Stimulated activated CD4-positive, alpha-beta T cell treated with anti-CD3 and anti-CD28 coated beads, Interleukin-1b, Interleukin-23, amount 100 ng/mL, for 24 hours (primary cell): ENCODE measurements at places on chromosomes 2 and 18.

DNA sequence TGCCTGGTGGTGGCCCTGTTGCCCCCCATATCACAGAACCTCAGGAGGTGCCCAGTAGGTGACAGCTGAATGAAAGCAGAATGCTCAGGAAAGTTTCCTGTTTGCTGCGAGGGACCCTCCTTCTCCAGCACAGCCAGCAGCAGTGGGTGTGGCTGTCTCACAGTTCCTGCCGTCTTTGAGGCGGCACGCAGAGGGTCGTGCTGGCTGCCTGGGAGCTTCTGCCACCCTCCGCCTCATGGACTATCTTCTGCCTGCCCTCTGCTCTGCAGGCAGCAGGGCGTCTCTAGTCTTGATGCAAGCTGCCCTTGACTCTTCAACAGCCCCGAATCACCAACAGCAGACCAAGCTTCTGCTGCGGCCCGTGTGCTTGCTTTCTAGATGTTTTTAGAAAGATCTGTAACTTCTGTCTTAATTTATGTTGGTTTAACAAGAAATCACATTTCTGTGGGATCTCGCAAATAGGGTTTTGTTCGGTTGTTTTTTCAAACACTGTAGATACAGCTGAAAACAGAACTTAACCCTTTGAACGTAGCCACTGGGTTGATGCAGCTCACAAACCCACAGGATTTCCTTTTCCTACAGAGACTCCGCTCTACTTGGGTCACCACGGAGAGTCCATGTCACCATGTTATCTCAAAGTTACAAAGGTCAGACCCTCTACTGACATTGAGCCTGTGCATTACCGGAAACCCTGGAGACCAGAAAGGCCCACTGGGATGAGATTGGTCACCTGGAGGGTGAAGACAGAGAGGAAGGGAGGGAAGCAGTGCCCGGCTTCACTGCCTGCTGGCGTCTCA is 144.9 kb downstream of the ACOXL start:
- DNase-seq, result no peak

DNA sequence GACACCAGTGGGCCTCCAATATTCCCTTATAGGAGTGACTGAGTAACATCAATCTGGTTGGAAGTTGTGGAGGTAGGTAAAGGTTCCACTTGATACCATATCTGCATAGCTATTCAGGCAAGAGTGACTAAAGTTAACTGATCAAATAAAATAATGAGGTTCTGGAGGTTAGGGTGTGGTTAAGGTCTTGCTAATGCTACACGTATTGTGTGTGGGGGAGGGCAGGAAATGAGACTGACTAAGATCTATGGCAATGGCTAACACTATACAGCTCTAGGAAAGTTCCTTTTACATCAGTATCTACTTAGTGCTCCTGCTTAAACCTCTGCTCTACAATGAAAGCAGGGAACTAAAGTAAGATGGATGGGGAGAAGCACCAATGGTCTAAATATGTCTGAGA is 149.1 kb upstream of the MGAT5 start:
- DNase-seq, result no peak

DNA sequence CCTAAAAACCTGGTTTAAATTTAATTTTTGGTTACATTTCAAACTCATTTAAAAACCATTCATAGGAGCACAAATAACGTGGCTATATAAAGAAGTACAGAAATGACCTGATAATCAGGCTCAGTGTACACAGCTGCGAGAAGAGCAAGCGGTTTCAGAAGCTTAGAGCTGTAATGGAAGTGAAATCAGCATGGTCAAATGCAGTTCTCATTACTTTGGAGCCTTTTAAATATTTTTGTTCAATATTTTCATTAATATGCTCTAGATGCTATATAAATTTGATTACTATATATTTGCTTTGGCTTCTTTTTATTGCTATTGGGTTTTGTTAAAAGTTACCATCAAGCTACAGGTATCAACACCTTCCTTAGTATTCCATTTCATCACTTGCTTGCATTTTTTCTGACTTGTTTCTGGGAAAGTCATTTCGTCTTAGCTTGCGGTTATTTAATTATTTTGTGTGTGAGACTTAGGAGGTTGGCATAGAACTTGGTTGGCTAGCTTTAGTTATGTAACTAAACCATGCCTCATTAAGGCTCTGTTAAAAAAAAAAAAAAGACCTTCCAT is 58.7 kb downstream of the AFTPH start:
- DNase-seq, result no peak

- DNase-seq, result no peak
Observed at GRCh38 chr2:23385351-23385747, 370 bp downstream of the KLHL29 start.

- DNase-seq, result no peak
Observed at GRCh38 chr2:35339211-35339610, 1016.4 kb upstream of the CRIM1 start.

GRCh38 chr18:26736301-26736700 is 129.2 kb downstream of the AQP4 start:
- DNase-seq, result no peak
